Panc1 (cell line): ENCODE measurements at places on chromosomes 5 and 9. TPM values are rescaled to one million over a fixed set of nuclear protein-coding genes. Genes with fewer than 3 reads are reported as not detected.

Gene KCNV2
- total RNA-seq: not detected

GRCh38 chr5:61919920-61920319 is 386.1 kb upstream of the KIF2A start:
- no peaks in the 10 kb centered on the region for H3K36me3 ChIP-seq
- H3K27me3 ChIP-seq: peaks cover 6% of the 10 kb centered on the region; the same call in 1 of the 2 replicates
- no peak overlapping the region for H3K27ac ChIP-seq
- DNase-seq: no peak

DNA sequence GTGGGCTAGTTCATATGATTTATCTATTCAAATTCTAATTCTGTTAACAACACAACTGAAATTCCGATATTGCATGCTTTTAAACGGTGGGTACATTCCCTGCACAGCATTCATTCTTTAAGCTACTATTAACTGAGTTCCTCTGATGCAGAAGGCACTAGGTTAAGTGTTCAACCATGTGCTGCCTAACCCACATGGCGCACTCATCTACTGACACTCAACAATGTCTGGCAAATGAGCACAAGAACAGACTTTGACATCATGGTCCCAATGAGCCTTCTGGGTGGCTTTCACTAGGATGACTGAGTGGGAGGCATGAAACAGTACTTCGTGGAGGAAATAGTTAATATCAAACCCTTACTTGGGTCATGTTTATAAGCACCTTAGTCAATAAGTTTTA is 10.2 kb downstream of the NREP start:
- no peak overlapping the region for H3K27ac ChIP-seq
- H3K4me1 ChIP-seq: no peaks in the 10 kb centered on the region
- no peaks in the 10 kb centered on the region for H3K36me3 ChIP-seq
- no peak for DNase-seq
- H3K4me3 ChIP-seq: no peak overlapping the region

DNA sequence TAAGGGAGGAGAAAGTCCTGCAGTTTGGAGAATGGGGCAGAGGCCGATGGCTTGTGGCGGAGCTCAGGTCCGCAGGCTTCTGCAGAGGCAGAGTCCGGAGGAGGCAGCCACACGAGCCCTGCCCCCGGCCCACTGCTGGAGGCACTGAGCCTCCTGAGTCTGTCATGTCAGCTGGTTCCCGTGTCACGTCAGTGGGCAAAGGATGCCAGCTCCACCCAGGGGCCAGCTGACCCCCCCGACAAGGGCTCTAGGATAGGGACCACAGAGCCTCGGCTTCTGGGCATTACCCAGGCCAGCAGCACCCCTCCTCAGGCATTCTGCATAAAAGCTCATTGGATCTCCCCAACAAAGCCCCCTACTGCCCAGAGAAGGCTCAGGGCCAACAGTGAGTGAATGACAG is 8.5 kb downstream of the SH3PXD2B start:
- H3K4me3 ChIP-seq: no peak overlapping the region
- peaks cover 57% of the 10 kb centered on the region for H3K4me1 ChIP-seq
- no peak for DNase-seq
- H3K27ac ChIP-seq: no peak overlapping the region
- no peaks in the 10 kb centered on the region for H3K27me3 ChIP-seq

GRCh38 chr9:33659921-33660320 is 135.4 kb upstream of the PRSS3 start:
- H3K4me1 ChIP-seq: no peaks in the 10 kb centered on the region
- no peaks in the 10 kb centered on the region for H3K36me3 ChIP-seq
- peaks cover 26% of the 10 kb centered on the region for H3K27me3 ChIP-seq
- no peak overlapping the region for H3K27ac ChIP-seq
- no peak overlapping the region for H3K4me3 ChIP-seq
- DNase-seq: no peak

DNA sequence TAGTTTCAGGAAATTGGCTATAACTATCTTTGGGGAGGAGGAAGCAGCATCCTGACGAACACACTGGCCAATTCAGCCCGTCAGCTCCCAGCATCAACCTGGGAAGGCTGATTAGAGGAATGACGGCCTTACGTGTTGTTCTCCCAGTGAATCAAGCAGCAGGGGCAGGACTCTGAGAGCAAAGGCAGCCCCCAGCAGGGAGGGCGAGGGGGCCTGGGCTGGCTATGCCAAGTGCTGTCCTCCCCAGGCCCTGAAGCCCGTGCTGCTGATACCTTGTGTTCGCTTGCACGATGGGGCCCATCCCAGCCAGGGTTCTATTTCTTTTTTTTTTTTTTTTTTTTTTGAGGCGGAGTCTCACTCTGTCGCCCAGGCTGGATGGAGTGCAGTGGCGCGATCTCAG is 254.1 kb downstream of the FSTL4 start:
- no peaks in the 10 kb centered on the region for H3K4me1 ChIP-seq
- H3K36me3 ChIP-seq: no peaks in the 10 kb centered on the region
- no peaks in the 10 kb centered on the region for H3K27me3 ChIP-seq
- H3K27ac ChIP-seq: no peak overlapping the region
- H3K4me3 ChIP-seq: no peak overlapping the region

GRCh38 chr5:2888520-2889060 is 137.1 kb upstream of the IRX2 start:
- H3K4me3 ChIP-seq: no peak overlapping the region
- no peaks in the 10 kb centered on the region for H3K4me1 ChIP-seq
- H3K36me3 ChIP-seq: no peaks in the 10 kb centered on the region
- no peaks in the 10 kb centered on the region; the same call in 1 of the 2 replicates for H3K27me3 ChIP-seq
- no peak for DNase-seq

- no peak for DNase-seq
- peaks cover 14% of the 10 kb centered on the region for H3K4me1 ChIP-seq
- H3K27ac ChIP-seq: no peak overlapping the region
- no peaks in the 10 kb centered on the region for H3K36me3 ChIP-seq
- H3K4me3 ChIP-seq: no peak overlapping the region
- H3K27me3 ChIP-seq: no peaks in the 10 kb centered on the region
Observed at GRCh38 chr9:109478051-109478563, 20.0 kb downstream of the PTPN3 start.

DNA sequence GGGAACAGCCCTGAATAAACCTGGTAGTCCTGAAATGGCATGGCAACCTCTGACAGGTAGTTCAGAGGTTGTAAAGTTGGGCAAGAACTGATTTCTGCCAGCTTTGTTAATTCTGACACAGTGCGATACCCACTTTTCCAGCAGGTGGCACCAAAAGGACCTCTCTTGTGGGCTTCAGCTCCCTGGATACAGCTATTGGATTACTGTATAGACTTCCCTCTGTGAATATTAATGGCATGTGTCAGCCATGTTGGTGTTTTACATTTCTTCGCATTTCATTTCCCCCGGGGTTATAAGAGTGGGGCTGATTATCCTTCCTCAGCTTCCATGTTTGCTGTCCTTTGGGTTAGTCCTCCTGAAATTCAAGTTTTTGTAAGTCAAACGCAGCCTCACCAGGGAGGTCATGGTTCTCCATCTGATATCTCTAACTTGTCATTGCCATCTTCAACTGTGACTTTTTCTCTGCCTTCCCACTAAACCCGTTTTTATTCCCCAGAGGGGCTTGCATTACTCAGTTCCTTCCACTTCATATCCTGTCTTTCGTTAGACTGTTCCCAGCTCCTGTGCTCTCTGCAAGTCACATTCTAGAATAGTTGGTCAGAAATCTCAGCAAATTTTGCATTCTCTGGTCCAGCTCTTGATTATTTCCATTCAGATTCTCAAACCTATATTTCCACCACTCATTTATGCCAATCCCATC is 135.6 kb downstream of the LIFR start:
- H3K27ac ChIP-seq: no peak overlapping the region
- no peaks in the 10 kb centered on the region for H3K4me1 ChIP-seq
- no peaks in the 10 kb centered on the region; the same call in 1 of the 2 replicates for H3K27me3 ChIP-seq
- H3K4me3 ChIP-seq: no peak overlapping the region

DNA sequence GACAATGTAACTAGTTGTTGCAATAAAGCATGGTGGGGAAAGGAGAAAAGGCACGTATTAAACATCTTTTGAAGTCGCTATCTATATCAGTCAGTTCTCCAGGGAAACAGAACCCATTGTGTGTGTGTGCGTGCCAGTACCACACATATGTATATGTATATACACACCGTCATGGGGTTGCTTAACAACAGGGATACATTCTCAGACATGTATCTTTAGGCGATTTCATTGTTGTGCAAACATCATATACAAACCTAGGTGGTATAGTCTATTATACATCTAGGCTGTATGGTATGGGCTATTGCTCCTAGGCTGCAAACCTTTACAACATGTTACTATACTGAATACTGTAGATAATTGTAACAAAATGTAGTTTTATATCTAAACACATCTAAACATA is 2.3 kb downstream of the CDKN2B-AS1 start:
- H3K27ac ChIP-seq: no peak overlapping the region
- H3K36me3 ChIP-seq: no peaks in the 10 kb centered on the region; the same call in 1 of the 2 replicates
- DNase-seq: no peak

GRCh38 chr9:5510989-5511388 is 658 bp downstream of the PDCD1LG2 start:
- no peak for DNase-seq
- H3K36me3 ChIP-seq: no peaks in the 10 kb centered on the region
- H3K4me1 ChIP-seq: no peaks in the 10 kb centered on the region

GRCh38 chr5:141338538-141339306 is at the start of gene PCDHGA2:
PCDHGA2 (plus strand) TSS chr5:141338760.
- DNase-seq: no peak
- H3K4me3 ChIP-seq: no peak within 1 kb of the TSS
- no peaks in the 10 kb centered on the region for H3K36me3 ChIP-seq
- no peaks in the 10 kb centered on the region for H3K4me1 ChIP-seq
- no peak within 1 kb of the TSS for H3K27ac ChIP-seq
- no peaks in the 10 kb centered on the region for H3K27me3 ChIP-seq

DNA sequence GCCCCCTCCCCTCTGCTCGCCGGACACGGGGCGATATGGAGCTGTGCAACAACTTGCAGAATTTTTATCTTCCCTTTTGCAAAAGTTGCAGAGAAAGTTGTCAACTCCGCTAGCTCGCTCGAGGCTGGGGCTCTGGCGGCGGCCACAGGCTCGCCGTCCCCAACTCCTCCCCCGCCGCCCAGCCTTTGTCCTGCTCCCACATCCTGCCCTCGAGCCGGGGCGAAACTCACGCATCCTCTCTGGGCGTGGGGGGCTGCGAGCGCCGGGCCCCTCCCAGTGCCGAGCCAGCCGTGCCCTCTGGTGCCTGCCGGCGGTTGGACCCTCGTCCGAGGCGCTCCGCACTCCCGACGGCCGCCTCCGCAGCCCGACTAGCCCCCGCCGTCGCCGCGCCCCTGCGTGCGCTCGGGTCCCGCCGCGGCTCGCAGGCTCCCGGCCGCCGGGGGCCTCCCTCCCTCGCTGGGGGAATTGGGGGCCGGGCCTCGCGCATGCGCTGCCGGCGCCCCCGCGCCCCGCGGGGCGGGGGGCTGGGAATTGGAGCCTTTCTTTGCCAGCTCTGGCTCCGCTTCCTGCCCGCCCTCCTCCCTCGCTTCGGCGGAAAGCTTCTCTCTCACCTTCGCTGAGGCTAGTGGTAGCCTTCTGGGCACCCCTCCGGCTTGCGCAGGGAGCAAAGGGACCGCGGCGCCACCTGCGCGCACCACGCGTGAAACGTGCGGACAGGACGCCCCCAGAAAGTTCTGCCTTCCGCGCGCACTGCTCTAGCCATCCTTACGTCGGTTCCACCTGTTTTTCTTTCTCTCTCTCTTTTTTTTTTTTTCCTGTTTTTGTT is at the start of gene CCNJL:
CCNJL (minus strand) TSS at position 431 of the 826 bp plus-strand sequence. CDS start 641 bp downstream, outside the sequence.
- H3K4me1 ChIP-seq: peaks cover 51% of the 10 kb centered on the region
- DNase-seq: no peak
- H3K36me3 ChIP-seq: no peaks in the 10 kb centered on the region
- peak within 1 kb of the TSS; percentile 98 for H3K27ac ChIP-seq

DNA sequence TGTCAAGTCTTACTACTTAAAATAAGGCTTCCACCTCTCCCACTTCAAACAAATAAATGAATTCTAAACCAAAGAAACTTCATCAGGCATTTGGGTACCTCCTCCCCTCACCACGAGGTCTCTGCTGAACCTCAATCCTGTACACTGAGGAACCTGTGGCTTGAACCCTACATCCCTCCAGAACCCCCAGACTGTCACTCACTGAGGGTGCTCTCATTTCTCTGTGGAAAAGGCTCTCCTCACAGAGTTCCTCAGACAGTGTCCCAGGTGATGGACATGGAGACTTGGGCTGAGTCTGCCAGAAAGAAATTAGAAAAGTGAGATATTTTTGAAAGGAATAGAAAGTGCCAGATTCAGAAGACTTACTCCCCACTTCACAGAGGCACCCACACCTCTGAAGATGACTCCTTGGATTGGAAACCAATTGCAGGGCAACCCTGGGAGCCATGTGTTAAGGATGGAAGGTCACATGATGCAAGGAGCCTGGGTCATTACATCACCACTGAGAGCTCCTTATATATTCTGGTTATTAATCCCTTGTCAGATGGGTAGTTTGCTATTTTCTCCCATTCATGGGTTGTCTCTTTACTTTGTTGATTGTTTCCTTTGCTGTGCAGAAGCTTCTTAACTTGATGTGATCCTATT is 19.8 kb downstream of the MLANA start:
- no peaks in the 10 kb centered on the region for H3K4me1 ChIP-seq
- no peak overlapping the region for H3K27ac ChIP-seq
- no peak for DNase-seq
- no peak overlapping the region for H3K4me3 ChIP-seq
- no peaks in the 10 kb centered on the region for H3K36me3 ChIP-seq
- no peaks in the 10 kb centered on the region for H3K27me3 ChIP-seq

DNA sequence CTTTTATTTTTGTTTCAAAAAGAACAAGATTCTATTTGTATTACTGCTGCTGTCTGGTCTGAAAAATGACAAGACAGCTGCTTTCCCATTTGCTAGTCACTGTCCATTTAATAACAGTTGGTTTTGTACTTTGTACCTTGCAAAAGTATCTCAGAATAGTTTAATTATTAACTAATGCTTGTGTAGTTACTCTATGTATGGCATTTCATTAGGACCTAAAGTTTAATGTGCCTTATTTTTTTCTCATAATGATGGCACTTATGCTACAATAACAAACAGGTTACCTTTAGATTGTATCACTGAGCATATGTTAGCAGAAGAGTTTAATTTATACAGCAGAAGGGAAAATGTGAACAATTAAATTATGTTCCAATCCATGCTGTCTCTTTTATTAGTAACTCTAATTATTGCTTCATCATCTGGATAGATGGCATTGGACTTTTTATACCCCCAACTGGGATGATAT is 134.2 kb downstream of the CDH10 start:
- no peak for DNase-seq
- H3K36me3 ChIP-seq: no peaks in the 10 kb centered on the region
- no peak overlapping the region for H3K27ac ChIP-seq
- no peaks in the 10 kb centered on the region for H3K4me1 ChIP-seq

DNA sequence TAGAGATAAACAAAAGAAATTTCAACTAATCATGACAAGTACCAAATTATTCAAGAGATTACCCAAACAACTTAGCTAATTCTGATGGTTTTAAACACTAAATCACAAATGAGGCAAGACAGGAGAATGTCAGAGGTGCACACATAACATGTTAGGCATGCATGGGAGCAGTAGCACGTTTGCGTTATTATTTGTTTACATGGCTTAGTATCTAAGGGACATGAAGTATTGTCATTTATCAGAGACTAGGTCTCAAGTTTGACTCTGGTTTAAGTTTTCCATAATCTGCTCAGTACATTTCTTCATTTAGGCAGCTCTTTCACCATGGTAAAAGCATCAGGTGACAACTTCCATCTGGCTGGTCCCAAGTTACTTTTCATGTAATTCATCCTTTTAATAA is 244.1 kb upstream of the TNC start:
- no peak overlapping the region for H3K27ac ChIP-seq
- no peaks in the 10 kb centered on the region for H3K36me3 ChIP-seq
- no peaks in the 10 kb centered on the region for H3K27me3 ChIP-seq
- DNase-seq: no peak
- no peak overlapping the region for H3K4me3 ChIP-seq
